ENCODE measurements at places on chromosomes 16 and 17.

GRCh38 chr16:6573577-6573976 is 759.1 kb upstream of the RBFOX1 start:
- no peak for DNase-seq

DNA sequence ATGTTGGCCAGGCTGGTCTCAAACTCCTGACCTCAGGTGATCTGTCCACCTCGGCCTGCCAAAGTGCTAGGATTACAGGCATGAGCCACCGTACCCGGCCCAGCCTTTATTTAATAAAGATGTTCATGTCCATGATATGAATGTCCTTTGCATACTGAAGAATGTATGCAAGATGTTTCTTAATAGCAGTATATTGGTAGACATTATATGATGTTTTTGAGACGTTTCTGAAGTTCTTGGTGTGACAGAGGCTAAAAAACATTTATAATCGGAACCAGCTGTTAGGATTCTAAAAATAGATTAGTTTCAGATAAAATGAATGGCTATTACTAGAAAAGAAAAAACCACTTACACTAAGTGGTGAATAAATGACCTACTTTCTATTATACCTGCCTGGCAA is 11.8 kb downstream of the PDZD9 start:
- DNase-seq = no peak

DNA sequence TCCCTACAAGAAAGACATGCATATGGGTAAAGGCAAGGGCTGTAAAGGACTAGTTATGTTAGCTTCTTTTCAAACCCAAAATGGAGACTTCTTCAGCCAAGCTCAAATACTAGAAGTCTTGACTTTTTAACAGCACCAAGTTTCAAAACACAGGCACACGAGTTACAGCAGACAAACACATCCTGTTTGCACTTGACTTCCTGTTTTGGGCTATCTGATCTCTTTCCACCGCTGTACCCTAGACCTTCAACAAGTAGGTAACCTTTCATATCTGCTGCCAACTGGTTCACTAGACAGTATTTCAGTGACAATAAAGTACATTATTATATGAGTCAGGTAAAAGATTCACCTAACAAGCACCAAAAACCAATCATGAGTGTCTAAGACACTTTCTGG is 12.3 kb downstream of the RFFL start:
- peak; percentile 73 for DNase-seq

GRCh38 chr17:4333041-4333440 is 33.4 kb downstream of the UBE2G1 start:
- no peak for DNase-seq

DNA sequence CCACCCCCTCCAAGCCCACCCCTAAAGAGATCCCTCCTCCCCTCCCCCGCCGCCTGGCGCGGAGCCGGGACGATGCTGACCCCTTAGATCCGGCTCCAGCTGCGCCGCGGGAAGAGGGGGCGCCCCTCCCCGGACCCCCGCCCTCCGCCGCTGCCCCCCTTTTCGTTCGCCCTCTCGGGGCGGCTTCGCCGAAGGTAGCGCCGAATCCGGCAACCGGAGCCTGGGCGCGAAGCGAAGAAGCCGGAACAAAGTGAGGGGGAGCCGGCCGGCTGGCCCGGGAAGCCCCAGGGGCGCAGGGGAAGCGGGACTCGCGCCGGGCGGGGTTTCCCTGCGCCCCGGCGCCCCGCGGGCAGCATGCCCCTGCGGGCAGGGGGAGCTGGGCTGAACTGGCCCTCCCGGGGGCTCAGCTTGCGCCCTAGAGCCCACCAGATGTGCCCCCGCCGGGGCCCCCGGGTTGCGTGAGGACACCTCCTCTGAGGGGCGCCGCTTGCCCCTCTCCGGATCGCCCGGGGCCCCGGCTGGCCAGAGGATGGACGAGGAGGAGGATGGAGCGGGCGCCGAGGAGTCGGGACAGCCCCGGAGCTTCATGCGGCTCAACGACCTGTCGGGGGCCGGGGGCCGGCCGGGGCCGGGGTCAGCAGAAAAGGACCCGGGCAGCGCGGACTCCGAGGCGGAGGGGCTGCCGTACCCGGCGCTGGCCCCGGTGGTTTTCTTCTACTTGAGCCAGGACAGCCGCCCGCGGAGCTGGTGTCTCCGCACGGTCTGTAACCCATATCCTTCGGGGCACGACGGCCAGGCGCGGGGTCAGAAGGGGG is 623 bp downstream of the CACNA1G start:
- no peak for DNase-seq

- DNase-seq = no peak
These were observed 11.8 kb upstream of the MTSS2 start for GRCh38 chr16:70697594-70698170.

- no peak for DNase-seq
These were observed 96.8 kb downstream of the MAP2K6 start for GRCh38 chr17:69511250-69511649.

- peak; percentile 38 for DNase-seq
These were observed 6.7 kb upstream of the ABCC3 start for GRCh38 chr17:50627782-50628601.

- DNase-seq = peak; percentile 66
These were observed at the start of gene MSI2 for GRCh38 chr17:57255776-57256681. TSS of gene MSI2 (plus strand) at chr17:57256523. CDS start at chr17:57256743, 220 bp downstream.

- peak; percentile 43 for DNase-seq
These were observed 28.8 kb downstream of the GINS2 start for GRCh38 chr16:85659805-85660511.

GRCh38 chr17:65898651-65899050 is 293.3 kb downstream of the CEP112 start:
- DNase-seq = no peak

- peak; percentile 45 for DNase-seq
These were observed 5.8 kb upstream of the CBX4 start for GRCh38 chr17:79844869-79845600.

DNA sequence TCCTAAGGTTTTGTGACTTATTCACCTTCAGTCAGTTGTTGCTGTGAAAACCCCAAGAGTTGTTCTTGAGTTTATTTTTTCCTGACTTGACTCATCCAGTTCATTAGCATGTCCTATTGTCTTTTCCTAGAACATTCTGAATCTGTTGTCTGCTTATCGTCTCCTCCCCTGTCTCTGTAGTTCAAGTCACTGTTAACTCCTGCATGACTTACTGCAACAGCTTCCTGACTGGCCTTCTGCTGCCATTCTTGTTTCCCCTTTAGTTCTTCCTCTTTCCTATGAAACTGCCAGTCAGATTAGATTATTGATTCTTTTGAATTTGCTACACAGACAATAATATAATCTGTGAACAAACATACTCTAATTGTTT is 161.5 kb downstream of the FTO start:
- peak; percentile 38 for DNase-seq

DNA sequence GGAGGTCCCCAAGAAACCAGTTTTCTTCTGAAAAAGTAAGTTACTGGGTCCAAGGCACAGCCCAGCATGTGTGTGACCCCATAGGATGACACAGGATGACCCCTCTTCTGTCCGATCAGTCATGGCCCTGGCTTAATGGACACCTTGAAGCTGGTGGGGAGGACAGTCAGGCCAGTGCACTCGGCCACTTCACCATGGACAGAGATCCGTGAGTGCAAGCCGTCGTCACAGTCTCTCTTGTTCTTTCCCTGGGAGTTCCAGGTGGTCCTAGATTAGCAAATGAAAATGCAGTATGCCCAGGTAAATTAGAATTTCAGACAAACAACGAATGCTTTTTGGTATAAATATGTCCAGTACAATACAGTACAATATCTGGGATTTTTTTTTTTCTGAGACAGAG is 1.4 kb upstream of the RNF222 start:
- no peak for DNase-seq

- no peak for DNase-seq
These were observed 110.0 kb upstream of the CIBAR2 start for GRCh38 chr16:85222155-85222863.

DNA sequence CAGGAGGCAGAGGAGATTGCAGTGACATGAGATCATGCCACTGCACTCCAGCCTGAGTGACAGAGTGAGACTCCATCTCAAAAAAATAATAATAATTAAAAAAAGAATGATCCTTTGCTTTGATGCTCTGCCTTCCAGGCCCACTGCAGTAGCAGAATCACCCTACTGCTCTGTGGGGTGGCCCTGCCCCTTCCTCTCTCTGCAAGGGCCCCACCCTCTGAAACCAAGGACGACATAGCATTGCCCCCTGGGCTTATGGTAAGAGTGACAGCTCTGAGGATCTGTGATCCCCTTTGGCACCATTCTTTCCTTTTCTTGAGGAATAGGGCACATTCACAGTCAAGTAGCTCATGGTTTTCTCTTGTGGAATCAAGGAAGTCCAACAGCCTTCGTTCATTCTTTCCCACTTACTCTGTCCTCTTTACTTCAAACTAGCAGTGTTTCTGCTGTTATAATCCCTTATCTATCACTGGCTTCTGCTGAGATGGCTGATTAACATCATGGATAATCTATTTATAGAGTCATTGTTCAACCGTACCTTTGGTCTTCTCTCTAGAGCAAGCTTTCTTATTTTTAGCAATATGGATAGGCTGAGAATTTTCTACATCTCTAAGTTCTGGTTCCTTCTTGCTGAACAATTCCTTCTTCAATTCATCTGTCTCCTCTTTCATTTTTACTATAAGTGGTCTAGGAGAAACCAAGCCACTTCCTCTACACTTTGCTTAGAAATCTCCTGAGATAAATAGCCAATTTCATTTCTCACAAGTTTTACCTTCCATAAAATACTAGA is 14.1 kb downstream of the RAD51C start:
- no peak for DNase-seq

GRCh38 chr17:12575641-12576040 is 90.0 kb upstream of the MYOCD start:
- no peak for DNase-seq

DNA sequence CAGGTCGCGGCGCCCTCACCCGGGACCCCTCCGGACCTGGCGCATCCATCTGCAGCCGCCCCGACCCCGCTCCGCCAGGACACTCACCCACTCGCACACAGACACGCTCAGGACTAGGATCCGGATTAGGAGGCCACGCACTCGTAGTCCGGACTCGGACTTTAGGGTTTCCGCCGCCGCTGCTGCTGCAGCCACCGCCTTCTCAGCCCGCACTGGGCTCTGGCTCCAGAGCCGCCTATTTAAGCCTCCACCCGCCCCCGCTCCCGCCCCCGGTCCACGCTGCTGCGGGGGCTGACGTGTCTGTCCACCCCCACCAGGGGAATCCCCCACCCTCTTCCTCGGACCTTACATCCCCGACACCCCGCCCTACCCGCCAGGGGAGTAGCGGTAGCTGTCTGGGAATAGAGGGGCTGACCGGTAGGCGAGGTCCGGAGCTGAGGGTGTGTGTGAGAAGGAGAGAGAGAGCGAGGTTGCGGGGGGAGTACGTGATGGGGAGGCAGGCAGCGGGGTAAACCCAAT is at the start of gene RRAD:
Gene RRAD, minus strand, starts transcription at position 214 of the 519 bp plus-strand sequence. CDS start 356 bp downstream, outside the sequence.
- DNase-seq = peak; percentile 36

- DNase-seq = no peak
These were observed 4.0 kb upstream of the CDH11 start for GRCh38 chr16:65125871-65126270.

- DNase-seq = no peak
These were observed 594.4 kb downstream of the TOX3 start for GRCh38 chr16:51952500-51952899.

- DNase-seq = no peak
These were observed 3.6 kb downstream of the FA2H start for GRCh38 chr16:74770831-74771526.

- no peak for DNase-seq
These were observed 12.4 kb downstream of the WSB1 start for GRCh38 chr17:27306276-27306835.

- no peak for DNase-seq
These were observed 25.6 kb downstream of the ATP6V0A1 start for GRCh38 chr17:42484304-42484703.

DNA sequence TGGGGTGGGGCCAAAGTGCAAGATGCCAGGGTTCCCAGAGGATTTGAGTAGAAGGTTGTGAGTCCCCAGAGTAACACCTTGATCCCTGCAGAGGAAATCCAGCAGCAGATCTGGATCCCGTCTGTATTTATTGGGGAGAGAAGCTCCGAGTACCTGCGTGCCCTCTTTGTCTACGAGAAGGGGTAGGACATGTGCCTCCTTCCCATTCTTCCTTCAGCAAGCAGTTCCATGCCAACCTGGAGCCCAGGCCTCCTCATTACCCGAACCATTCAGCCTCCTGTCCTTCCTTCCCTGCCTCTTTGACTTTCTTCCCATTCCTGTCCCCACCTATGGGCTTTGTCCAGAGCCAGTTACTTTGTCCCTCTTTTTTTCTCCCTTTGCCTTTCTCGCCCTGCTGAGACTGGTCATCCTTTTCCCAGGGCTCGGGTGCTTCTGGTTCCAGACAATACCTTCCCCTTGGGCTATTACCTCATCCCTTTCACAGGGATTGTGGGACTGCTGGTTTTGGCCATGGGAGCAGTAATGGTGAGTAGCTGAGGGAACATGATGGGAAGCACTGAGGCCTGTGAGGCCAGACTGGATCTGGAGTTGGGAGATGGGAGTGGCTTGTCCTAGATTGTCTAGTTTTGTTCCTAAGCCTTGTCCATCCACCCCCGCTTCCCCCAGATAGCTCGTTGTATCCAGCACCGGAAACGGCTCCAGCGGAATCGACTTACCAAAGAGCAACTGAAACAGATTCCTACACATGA is 2.9 kb downstream of the RNF167 start:
- no peak for DNase-seq

DNA sequence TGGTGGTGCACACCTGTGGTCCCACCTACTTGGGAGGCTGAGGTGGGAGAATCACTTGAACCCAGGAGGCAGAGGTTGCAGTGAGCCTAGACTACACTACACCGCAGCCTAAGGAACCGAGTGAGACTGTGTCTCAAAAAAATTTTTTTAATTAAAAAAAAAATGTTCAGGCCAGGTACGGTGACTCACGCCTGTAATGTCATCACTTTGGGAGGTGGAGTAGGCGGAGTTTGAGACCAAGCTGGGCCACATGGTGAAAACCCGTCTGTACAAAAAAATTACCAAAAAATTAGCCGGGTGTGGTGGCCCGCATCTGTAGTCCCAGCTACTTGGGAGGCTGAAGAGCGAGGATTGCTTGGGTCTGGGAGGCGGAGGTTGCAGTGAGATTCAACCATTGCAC is 3.6 kb upstream of the FAM222B start:
- DNase-seq = no peak

DNA sequence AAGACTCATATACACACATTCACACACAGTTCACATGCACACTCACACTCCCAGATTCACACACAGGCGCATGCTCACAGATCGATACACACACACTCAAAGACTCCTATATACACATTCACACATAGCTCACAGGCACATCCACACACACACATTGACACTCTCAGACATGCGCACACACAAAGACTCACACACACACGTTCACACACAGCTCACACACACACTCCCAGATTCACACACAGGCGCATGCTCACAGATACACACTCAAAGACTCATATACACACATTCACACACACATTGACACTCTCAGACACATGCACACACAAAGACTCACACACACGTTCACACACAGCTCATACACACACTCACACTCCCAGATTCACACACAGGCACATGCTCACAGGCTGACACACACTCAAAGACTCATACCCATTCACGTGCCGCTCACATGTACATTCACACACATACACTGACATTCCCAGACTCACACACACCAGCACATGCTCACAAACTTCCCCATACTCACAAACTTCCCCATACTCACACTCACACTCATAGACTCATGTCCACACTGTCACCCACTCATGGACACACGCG is 25.6 kb upstream of the KRT17 start:
- peak; percentile 43 for DNase-seq

- DNase-seq = no peak
These were observed 618 bp downstream of the RUSF1 start for GRCh38 chr16:31507617-31507928.
